ENCODE measurements at places on chromosomes 11 and 22. TPM values are rescaled to one million over a fixed set of nuclear protein-coding genes. Genes with fewer than 3 reads are reported as not detected.

- no peaks in the 10 kb centered on the region for H3K4me1 ChIP-seq
- H3K27me3 ChIP-seq, result no peaks in the 10 kb centered on the region
- H3K4me3 ChIP-seq, result no peak overlapping the region
- H3K27ac ChIP-seq, result no peak overlapping the region
- H3K36me3 ChIP-seq, result peaks cover 6% of the 10 kb centered on the region
These were observed 77.9 kb downstream of the BTBD10 start for GRCh38 chr11:13384908-13385640.

DNA sequence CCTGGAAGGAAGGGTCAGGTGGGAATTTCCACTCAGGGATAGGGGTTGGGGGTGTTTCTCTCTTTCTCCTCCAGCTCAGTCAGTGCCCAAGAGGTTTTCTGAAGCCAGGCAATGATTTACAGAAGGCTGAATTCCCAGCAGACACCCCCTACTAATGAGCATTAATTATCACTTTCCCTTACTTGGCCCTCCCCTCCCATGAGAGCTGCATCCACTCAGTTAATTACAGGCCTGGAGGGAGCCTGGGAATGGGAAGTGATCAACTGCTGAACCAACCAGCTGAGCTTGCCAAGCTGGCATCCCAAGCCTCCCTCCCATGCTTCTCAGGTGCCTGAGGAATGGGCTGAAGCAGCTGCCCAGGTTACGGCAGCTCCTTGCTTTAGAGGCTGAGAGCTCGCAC is 992 bp downstream of the LGALS12 start:
- peaks cover 50% of the 10 kb centered on the region for H3K4me1 ChIP-seq
- no peak overlapping the region for H3K27ac ChIP-seq
- no peak for DNase-seq
- no peak overlapping the region for H3K4me3 ChIP-seq

- H3K27me3 ChIP-seq, result no peaks in the 10 kb centered on the region
- DNase-seq, result no peak
- no peaks in the 10 kb centered on the region for H3K4me1 ChIP-seq
These were observed 24.5 kb upstream of the SERPIND1 start for GRCh38 chr22:20749453-20749852.

- H3K36me3 ChIP-seq, result no peaks in the 10 kb centered on the region
- no peak for DNase-seq
- no peaks in the 10 kb centered on the region for H3K27me3 ChIP-seq
- no peaks in the 10 kb centered on the region for H3K4me1 ChIP-seq
- H3K4me3 ChIP-seq, result no peak overlapping the region
These were observed 34.0 kb downstream of the RTL6 start for GRCh38 chr22:44464000-44464399.

GRCh38 chr11:64461081-64461480 is 102.1 kb downstream of the RPS6KA4 start:
- H3K4me3 ChIP-seq, result no peak overlapping the region
- H3K27me3 ChIP-seq, result no peaks in the 10 kb centered on the region
- H3K27ac ChIP-seq, result no peak overlapping the region
- H3K4me1 ChIP-seq, result no peaks in the 10 kb centered on the region
- no peak for DNase-seq

GRCh38 chr22:38935023-38935422 is 22.4 kb upstream of the APOBEC3A start:
- no peak overlapping the region for H3K4me3 ChIP-seq
- H3K27me3 ChIP-seq, result no peaks in the 10 kb centered on the region
- DNase-seq, result peak; percentile 98

DNA sequence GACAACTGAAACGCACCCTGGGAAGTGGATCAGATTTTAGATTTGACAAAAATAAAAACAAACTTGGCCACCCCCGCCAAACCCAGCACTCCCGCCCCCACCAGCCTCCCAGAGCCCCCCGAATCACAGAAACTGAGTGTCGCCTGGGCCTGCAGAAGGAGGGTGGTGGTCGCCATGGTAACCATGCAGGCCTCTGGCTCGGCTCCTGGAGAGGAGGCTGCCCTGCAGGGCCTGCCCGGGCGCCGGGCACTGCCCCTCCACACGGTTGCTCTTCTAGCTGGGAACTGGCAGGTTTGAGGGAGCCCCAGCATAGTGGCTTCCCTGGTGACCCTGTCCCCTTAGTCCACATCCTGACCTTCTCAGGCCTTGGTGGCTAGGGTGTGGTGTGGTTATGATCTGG is 19.3 kb downstream of the CACNA1I start:
- H3K4me3 ChIP-seq, result no peak overlapping the region
- no peaks in the 10 kb centered on the region for H3K27me3 ChIP-seq
- no peak for DNase-seq
- H3K27ac ChIP-seq, result no peak overlapping the region
- H3K4me1 ChIP-seq, result peaks cover 12% of the 10 kb centered on the region

- H3K36me3 ChIP-seq, result no peaks in the 10 kb centered on the region
- no peak overlapping the region for H3K4me3 ChIP-seq
- no peak overlapping the region for H3K27ac ChIP-seq
- DNase-seq, result no peak
- no peaks in the 10 kb centered on the region for H3K27me3 ChIP-seq
- peaks cover 8% of the 10 kb centered on the region for H3K4me1 ChIP-seq
These were observed 49.5 kb upstream of the RRM1 start for GRCh38 chr11:4044976-4045646.

GRCh38 chr11:67437082-67437808 is at the start of gene PTPRCAP:
Gene PTPRCAP, minus strand, starts transcription at chr11:67437682. Its CDS starts 63 bp downstream, at chr11:67437619.
- DNase-seq, result no peak
- H3K4me3 ChIP-seq, result no peak within 1 kb of the TSS
- H3K36me3 ChIP-seq, result no peaks in the 10 kb centered on the region
- H3K27me3 ChIP-seq, result no peaks in the 10 kb centered on the region

GRCh38 chr11:125429174-125429707 is 66.8 kb downstream of the FEZ1 start:
- no peaks in the 10 kb centered on the region for H3K36me3 ChIP-seq
- H3K4me3 ChIP-seq, result no peak overlapping the region
- no peaks in the 10 kb centered on the region for H3K4me1 ChIP-seq
- DNase-seq, result peak; percentile 49
- H3K27ac ChIP-seq, result no peak overlapping the region

DNA sequence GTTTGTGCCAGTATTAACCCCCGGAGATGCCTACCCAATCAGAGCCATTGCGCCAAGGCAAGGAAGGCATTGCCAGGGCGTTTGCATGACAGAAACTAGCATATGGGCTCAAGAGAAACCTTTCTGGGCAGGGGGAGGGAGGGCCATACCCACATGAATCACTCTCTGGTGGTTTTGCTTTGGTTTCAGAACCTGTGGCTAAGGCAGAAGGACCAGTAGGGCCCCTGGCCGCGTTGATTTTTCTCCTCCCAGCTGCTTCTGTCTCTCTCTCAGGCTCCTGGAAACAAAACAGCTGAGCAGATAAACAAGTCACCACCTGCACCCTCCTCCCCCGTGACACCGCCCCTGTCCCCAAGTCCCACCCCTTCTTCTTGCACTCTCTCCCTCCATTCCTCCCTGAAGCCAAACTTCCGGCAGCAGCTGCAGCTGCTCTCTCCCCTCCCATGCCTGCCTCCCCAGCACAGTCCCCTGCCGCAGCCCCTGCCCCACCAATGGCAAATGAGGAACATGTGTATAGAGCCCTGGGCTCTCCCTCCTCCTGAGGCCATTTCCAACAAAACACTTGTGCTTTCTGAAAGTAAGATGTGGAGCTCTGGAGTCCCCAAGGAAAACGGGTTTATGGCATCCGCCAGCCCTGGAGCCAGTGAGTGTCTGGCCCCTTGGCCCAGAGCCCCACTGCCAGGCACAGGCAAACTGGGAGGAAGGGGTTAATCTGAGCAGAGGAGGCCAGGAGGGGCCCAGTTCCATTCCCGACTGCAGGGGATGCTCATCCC is 39.0 kb upstream of the ADA2 start:
- no peaks in the 10 kb centered on the region for H3K27me3 ChIP-seq
- no peaks in the 10 kb centered on the region for H3K36me3 ChIP-seq
- H3K4me1 ChIP-seq, result peaks cover 54% of the 10 kb centered on the region
- DNase-seq, result peak; percentile 92

- no peak overlapping the region for H3K27ac ChIP-seq
- H3K4me3 ChIP-seq, result no peak overlapping the region
- peak; percentile 3 for DNase-seq
- H3K36me3 ChIP-seq, result no peaks in the 10 kb centered on the region
- no peaks in the 10 kb centered on the region for H3K4me1 ChIP-seq
These were observed 125.7 kb downstream of the KCNQ1OT1 start for GRCh38 chr11:2574043-2574552.

- DNase-seq, result no peak
- H3K4me1 ChIP-seq, result peaks cover 8% of the 10 kb centered on the region
- peaks cover 3% of the 10 kb centered on the region for H3K36me3 ChIP-seq
- no peak overlapping the region for H3K4me3 ChIP-seq
These were observed 29.1 kb downstream of the ALG8 start for GRCh38 chr11:78110351-78110750.

DNA sequence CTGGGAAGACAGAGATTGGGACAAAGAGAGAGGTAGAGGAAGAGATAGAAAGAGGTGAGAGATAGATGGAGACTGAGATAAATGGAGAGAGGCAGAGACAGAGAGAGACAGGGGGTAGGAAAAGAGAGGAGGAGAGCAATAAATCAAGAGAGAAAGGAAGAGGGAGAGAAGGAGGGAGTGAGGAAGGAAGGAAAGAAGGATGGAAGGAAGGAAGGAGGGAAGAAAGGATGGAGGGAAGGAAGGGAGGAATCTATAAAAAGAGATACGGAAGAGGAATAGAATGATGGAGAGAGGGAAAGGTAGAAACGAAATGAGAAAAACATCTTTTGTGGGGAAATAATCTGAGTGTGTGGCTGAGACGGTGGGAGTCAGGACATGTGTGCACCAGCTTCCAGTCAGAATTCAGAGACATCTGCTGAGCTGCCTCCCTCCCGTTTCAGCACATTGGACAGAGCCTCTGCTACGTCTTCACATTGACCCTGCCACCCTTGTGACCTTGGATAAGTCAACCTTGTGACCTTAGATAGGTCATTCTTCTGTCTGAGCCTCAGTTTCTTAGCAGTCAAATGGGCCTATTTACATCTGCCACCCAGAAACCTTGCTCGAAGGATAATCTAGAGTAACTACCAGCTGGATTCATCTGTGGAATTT is 417.8 kb downstream of the MIAT start:
- no peaks in the 10 kb centered on the region for H3K4me1 ChIP-seq
- H3K27me3 ChIP-seq, result no peaks in the 10 kb centered on the region
- H3K36me3 ChIP-seq, result no peaks in the 10 kb centered on the region
- H3K4me3 ChIP-seq, result no peak overlapping the region

- no peaks in the 10 kb centered on the region for H3K27me3 ChIP-seq
- no peak overlapping the region for H3K4me3 ChIP-seq
- H3K36me3 ChIP-seq, result no peaks in the 10 kb centered on the region
- DNase-seq, result no peak
- no peak overlapping the region for H3K27ac ChIP-seq
- no peaks in the 10 kb centered on the region for H3K4me1 ChIP-seq
These were observed 82.9 kb downstream of the SPON1 start for GRCh38 chr11:14045417-14045816.

GRCh38 chr11:44955015-44955738 is 4.5 kb upstream of the TP53I11 start:
- H3K27me3 ChIP-seq, result no peaks in the 10 kb centered on the region
- no peak overlapping the region for H3K4me3 ChIP-seq
- H3K36me3 ChIP-seq, result no peaks in the 10 kb centered on the region
- peaks cover 19% of the 10 kb centered on the region for H3K4me1 ChIP-seq
- no peak for DNase-seq
- H3K27ac ChIP-seq, result peak overlapping the region; percentile 55

DNA sequence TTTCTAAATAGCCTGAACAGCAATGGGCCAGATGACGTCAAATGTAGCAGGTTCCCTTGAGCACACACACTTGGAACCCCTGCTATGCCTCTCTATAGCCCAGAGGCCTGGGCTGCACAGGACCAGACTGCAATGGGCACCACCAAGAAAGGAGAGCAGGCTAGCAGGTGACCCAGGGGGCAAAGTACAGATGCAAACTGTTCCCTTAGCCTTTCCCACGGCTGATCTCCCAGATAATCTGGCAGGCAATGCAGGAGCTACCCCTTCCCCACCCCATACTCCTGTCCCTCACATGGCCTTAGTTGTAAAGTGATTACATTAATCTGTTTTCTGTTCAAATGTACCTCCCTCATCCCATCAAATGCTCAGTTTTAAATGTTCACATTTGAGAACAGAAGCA is 41.3 kb downstream of the SMCO4 start:
- H3K36me3 ChIP-seq, result no peaks in the 10 kb centered on the region
- H3K27me3 ChIP-seq, result no peaks in the 10 kb centered on the region
- H3K27ac ChIP-seq, result no peak overlapping the region
- H3K4me3 ChIP-seq, result no peak overlapping the region
- peaks cover 8% of the 10 kb centered on the region for H3K4me1 ChIP-seq

DNA sequence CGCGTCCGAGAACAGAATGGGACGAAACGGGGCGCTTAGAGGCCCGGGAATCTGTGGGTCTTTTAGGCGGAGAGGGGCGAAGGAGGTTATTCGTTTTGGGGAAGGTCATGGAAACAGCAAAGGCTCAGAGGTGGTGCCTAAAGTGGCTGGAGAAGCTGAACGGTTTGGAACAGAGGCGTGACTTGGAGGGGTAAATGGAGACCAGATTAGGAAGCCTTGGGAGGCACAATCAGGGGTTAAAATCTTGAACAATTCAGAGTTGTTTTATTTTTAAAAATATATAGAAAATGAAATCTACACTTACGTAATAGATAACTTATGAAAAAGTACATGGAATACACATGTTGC is 247 bp upstream of the PLAAT5 start:
- H3K27ac ChIP-seq, result peak overlapping the region; percentile 53
- peak overlapping the region; percentile 53 for H3K4me3 ChIP-seq
- H3K27me3 ChIP-seq, result no peaks in the 10 kb centered on the region

DEFB131B gene
- total RNA-seq, result not detected

LRRN4CL gene
- 4.6 TPM for total RNA-seq

RIN1 gene
- 11.4 TPM for total RNA-seq

ARHGAP42 gene
- total RNA-seq, result 3.6 TPM

Measured in body of pancreas (tissue), 4 donors.